Activated effector memory CD4-positive, alpha-beta T cell treated with Interleukin-2 at 50 U/mL for 16 hours (primary cell): ENCODE measurements at places on chromosomes 2 and 18.

DNA sequence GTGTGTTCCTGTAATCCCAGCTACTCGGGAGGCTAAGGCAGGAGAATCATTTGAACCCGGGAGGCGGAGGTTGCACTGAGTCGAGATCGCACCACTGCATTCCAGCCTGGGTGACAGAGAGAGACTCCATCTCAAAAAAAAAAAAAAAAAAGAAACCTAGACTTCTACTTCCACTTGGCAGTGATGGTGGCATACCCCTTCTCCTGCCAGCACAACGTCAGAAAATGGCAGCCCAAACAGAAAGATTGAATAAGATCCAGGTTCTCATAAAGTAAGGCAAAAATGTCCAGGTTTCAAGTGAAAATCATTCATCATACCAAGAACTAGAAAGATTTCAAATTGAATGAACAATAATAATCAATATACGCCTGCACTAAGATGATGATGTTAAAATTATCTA, 15.4 kb upstream of the ESPNL start:
- no peak for DNase-seq

DNA sequence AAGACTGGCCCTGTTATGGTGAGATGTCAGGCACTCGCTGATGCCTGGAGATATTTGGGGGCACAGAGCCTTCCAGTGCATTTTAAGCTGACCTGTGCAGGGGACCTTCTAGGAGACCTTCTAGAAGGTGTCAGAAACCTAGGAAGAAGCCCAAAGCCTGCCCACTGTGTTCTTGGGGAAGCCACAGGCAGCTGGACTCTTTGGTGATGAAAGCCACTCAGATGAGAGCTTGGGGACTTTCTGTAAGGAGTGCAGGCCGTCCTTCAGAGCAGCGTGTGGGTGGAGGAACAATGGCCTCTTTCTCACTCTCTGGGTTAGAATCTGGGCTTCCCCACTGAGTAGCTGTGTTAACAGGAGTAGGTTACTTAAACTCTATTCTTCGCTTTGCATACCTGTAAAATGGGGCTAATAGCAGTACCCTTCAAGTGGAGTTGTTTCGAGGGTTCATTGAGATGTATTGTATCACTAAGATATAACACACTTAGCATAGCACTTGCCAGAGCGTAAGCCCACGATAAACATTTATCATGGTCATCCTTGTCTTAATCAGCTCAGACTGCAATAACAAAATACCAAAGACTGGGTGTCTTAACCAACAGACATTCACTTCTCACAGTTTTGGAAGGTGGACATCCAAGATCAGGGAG, 322.3 kb upstream of the EPAS1 start:
- DNase-seq, result no peak

- no peak for DNase-seq
These were observed 594.4 kb downstream of the DPP10 start for GRCh38 chr2:115036818-115037217.

DNA sequence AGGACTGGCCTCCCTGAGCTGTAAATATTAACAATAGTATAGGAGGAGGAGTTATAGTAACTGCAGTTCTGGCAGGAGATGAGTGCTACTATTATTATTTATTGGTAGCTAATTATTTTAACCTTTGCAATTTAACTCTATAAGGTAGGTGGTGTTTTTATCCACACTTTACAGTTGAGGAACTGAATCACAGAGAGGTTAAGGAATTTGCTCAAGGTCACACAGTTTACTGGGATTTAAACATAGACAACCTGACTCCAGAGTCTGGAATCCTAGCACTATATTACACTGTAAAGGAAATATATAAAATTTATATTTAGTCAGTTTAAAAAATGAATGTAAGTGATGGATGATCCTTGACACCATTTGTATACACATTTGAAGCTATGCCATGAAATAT, 2.1 kb downstream of the ERICH2 start:
- no peak for DNase-seq

GRCh38 chr2:65292461-65293011, 64.9 kb downstream of the ACTR2 start:
- DNase-seq, result no peak

- DNase-seq, result no peak
These were observed 180.6 kb downstream of the ATAD2B start for GRCh38 chr2:23746141-23746863.

DNA sequence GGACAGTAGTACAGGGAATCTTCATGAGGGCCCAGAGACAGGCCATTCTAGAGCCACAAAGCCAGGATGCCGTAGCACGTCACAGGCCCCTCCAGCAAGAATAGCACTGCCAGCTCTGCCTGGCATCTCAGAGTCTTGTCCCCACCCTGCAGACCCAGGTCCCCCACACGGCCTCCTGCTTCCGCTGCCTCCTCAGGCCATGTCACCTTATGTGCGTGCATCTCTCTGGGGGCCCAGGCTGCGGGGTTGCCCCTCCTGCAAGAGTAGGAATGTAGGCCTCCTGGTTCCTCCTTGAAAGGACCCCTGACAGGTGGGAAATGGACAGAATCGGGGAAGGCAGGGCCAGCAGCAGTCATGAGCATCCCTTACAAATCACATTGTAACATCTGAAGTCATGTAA, 49.8 kb downstream of the ADI1 start:
- no peak for DNase-seq

DNA sequence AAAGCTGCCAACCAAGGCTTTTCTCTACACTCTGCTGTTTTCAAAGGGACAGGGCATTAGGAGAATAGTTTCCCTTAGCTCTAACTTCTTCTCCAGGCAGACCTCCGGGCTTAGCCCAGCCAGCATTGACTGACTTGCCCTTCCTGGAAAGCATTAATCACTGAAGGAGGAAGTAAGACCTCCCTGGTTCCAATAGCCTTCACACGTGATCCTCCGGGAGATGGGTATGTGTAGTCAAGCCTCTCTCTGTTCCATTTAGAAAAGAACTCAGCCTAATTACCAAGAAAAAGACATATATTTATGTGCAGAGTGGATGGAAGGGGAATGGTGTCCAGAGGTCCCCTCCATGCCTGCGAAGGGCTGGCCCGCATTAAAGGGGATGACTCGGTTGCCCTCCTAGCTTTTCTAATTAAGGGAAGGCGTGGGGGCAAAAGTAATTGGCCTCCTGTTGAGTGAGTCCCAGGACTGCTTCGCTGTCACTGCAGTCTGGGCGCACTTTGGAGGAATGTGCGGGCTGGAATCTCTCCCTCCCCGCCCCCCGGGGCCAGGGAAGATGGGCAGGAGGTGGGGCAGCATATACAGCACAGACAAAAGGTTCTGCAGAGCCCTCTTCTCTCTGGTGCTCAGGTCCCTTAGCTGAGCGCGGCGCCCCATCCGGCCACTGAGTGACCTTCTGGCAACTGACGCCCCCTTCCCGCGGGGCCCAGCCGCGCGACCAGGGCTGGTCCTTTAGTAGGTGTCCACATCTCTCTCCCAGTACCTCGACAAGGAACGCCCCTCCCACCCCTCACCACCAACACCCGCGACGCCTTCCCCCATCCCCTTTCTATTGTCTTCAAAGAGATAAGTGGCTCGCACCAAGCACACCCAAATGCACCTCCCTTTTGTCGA, 686.0 kb downstream of the NRXN1 start:
- DNase-seq, result no peak

DNA sequence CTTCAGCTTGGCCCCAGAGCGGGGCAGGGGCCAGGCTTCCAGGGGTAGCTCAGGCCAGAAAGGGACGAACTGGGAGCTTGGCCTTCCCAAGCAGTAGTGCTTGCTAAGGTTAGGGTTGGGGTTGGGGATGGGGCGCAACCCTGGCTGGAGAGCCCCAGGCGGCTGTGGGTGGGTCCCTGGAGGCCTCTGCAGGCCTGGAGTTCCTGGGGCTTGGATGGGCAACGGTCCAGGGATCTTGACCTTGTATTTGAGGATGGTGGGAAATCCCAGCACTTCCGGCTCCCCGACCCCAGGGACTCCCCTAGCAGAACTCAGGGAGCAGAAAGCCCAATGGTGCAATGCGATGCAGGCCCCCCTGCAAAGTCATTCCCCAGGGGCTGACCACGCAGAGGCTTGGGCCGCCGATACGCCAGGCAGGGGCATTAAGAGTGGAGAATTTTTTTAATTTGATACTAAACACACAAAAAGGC, 12.6 kb upstream of the MLPH start:
- no peak for DNase-seq

GRCh38 chr2:196939371-196939770, 12.9 kb upstream of the PGAP1 start:
- DNase-seq, result no peak

- DNase-seq, result no peak
These were observed 152.0 kb upstream of the RAB6C start for GRCh38 chr2:129827311-129828090.

- no peak for DNase-seq
These were observed 92.1 kb downstream of the SH3BP4 start for GRCh38 chr2:235043762-235044500.

- no peak for DNase-seq
These were observed 126.9 kb upstream of the ITGA4 start for GRCh38 chr2:181330286-181330685.

DNA sequence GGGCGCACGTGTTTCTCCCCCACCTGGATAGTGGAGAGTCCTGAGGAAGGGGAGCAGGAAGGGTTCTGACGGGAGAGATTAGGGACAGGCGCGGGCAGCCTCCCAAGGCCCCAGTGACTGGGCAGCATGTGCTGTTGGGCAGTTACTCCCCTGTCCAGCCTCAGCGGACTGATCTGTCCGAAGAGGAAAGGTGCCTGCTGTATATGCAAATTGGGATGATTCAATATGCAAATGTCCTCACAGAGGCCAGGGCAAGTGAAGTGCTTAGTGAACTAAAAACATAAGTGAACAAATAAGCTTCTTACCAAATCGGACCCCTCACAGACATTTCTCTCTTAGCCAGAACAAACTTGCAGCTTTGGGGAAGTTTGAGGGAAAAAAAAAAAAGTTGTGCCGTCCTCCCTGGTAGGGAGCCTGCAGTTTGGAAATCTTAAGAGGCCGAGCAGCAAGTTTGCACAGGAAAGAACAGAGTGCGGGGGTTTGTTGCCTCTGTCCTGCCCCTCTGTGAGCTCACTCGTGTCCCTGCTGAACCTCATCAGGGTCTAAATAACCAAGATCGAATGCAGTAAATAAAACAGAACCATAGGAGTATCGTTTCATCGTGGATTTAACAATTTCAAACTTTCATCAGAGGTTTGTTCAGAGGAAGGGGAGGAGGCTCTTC, 141.4 kb downstream of the KCTD1 start:
- no peak for DNase-seq

DNA sequence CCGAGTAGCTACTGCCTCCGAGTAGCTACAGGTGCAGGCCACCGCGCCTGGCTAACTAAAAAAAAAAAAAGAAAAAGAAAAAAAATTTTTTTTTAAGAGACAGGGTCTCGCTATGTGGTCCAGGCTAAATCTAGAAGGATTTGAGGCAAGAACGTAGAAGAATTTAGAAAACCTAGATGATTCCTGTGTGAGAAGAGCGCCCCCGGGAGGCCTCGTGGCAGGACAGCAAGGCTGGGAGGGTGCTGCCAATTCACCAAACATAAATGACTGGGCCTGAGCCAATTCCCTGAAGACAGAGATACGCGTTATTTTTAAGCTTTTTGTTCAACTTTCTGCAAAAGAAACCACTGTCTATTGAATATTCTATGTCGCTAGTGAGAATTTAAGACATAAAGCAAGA, 90.1 kb upstream of the TGFA start:
- no peak for DNase-seq

- no peak for DNase-seq
These were observed 79.0 kb upstream of the CDH19 start for GRCh38 chr18:66682855-66683322.

GRCh38 chr2:68187329-68187728, 29.6 kb downstream of the PNO1 start:
- no peak for DNase-seq

GRCh38 chr18:2910261-2910660, 63.5 kb downstream of the EMILIN2 start:
- DNase-seq, result no peak

DNA sequence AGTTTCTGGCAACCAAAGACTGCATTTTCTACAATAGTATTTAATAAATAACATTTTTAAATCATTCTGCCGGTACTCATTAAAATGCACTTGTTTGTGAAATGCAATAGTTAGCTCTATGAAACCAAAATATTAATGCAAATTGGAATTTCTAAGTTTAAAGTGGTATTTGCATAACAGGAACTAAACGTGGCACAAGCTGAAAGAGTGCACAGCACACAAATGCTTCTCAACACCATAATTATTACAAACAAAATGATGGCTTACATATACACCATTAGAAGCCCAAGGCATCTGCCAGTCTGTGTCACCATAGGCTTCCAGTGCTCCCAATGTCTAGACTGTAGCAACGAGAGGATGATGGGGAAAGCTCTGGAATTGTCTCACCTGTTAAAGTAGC, 280.5 kb downstream of the TCF4 start:
- no peak for DNase-seq

DNA sequence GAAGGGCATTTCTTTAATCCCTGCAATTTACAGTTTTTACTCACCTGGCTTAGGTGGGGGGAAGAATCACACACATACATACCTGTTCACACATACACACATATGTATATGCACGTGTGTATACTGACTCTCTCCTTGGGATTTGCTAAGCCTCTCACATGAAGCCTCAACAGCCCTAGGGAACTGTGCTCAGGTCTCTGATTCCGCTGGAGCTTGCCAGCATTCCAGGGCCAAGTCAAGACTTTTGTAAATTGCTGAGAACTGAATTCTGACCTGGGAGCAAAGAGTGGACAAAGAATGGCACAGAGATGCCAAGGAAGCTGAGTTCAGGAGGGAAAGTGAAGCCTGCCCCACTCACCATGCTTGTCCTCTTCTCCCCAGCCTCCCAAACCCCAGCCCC, 177.3 kb downstream of the TMEM247 start:
- no peak for DNase-seq

DNA sequence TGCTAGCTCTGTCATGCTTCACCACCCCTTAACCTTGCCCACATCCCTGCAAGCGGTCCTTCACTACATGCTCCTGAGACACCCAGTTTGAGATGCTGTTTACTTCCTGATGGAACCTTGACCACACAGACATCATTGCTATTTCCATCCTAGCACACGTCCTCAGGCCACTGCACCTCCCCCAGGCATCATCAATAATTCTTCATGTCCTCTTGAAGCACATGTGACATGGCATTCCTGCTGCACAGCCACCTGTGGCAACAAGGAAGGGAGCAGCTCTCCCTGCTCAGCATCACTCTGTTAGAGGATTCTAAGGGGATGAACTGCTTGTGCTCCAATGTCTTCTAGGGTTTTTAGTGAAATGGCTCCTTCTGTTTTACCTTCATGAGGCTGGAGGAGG, 26.1 kb upstream of the ST3GAL5 start:
- DNase-seq, result no peak

DNA sequence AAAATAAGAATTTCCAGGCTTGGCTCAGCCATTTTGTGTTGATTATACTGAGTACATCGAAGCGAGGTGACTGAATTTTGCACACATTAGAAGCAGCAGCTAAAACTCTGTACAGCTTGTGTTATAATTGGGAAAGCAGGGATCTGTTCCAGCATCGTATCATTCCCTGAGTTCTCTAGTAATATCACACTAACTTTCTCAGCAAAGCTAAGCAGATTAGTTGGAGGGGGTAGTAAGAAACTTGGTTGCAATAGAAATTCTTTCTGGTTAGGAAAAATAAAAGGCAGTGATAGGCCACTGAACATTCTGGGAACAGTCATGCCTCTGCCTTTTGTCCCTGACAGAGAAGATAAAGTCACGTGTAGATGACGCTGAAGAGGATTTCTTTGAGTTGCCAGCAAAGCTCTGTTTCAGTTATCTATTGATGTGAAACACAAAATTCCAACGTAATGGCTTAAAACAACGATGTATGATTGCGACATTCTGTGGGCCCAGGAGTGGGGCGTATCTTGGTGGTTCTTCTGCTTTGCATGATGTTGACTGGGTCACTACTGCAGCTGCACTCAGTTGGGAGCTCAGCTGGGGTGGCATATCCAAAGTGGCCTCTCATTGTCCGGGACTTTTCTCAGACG, 202.1 kb upstream of the MEX3C start:
- DNase-seq, result no peak

- DNase-seq, result no peak
These were observed 46.1 kb downstream of the SPATS2L start for GRCh38 chr2:200352636-200353035.
